ENCODE measurements at places on chromosomes 1 and 21. TPM values are rescaled to one million over a fixed set of nuclear protein-coding genes. Genes with fewer than 3 reads are reported as not detected.

DNA sequence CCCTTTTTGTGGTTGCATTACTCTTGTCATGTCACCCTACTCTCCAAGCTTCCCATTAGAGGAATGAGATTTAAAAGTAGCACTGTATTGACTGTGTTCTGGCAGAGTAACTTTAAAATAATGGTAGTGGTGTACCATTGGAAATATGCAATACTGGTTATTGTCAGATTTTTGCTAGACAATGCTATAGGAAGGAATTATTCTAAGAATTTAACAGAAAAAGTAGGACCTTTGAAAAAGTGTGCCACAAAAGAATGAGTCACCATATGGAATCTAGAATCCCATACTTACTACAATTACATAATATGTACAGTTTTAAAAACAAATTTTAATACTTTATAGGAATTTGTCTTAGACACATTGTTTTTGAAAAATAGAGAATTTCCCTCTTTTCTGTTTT lies 13.8 kb downstream of the MIER1 start:
- H3K27ac ChIP-seq, result peak overlapping the region; percentile 7
- H3K4me3 ChIP-seq, result peak overlapping the region; percentile 9
- peak; percentile 61 for DNase-seq
- peaks cover 2% of the 10 kb centered on the region for H3K36me3 ChIP-seq

- H3K27ac ChIP-seq, result no peak overlapping the region
- no peaks in the 10 kb centered on the region for H3K4me1 ChIP-seq
Observed at GRCh38 chr1:168591066-168591465, 14.7 kb downstream of the XCL1 start.

DNA sequence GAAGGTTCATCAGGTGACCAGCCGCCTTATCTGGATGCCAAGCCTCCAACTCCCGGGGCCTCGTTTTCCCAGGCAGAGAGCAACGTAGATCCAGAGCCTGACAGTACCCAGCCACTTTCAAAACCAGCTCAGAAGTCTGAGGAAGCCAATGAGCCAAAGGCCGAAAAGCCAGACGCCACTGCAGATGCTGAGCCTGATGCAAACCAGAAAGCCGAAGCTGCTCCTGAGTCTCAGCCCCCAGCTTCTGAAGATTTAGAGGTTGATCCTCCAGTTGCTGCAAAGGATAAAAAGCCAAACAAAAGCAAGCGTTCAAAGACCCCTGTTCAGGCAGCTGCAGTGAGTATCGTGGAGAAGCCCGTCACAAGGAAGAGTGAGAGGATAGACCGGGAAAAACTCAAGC lies 44.5 kb downstream of the ZBTB17 start:
- peaks cover 53% of the 10 kb centered on the region for H3K36me3 ChIP-seq
- no peak for DNase-seq
- no peak overlapping the region for H3K4me3 ChIP-seq
- no peak overlapping the region for H3K27ac ChIP-seq
- H3K27me3 ChIP-seq, result no peaks in the 10 kb centered on the region

Gene MTMR11
- 5.0 TPM for total RNA-seq

- H3K36me3 ChIP-seq, result no peaks in the 10 kb centered on the region
- DNase-seq, result peak; percentile 98
- H3K4me1 ChIP-seq, result peaks cover 48% of the 10 kb centered on the region
- peaks cover 3% of the 10 kb centered on the region for H3K27me3 ChIP-seq
- H3K4me3 ChIP-seq, result no peak overlapping the region
Observed at GRCh38 chr1:151994956-151995355, 1.3 kb upstream of the S100A10 start.

- no peaks in the 10 kb centered on the region for H3K36me3 ChIP-seq
- peak overlapping the region; percentile 87 for H3K27ac ChIP-seq
- H3K4me3 ChIP-seq, result peak overlapping the region; percentile 83
- peaks cover 3% of the 10 kb centered on the region for H3K27me3 ChIP-seq
- DNase-seq, result peak; percentile 20
Observed at GRCh38 chr1:241518476-241519307, 863 bp downstream of the FH start.
